ENCODE measurements at places on chromosomes 1 and 21.

- DNase-seq: no peak
These were observed 390.7 kb upstream of the ZP4 start for GRCh38 chr1:238281418-238281817.

GRCh38 chr1:151259351-151259750 lies 4.8 kb downstream of the PSMD4 start:
- DNase-seq: no peak

GRCh38 chr1:41243079-41243385 lies 926 bp upstream of the SCMH1 start:
- no peak for DNase-seq

- no peak for DNase-seq
These were observed 929 bp upstream of the FOXJ3 start for GRCh38 chr1:42335809-42336518.

GRCh38 chr1:169092399-169092798 lies 14.1 kb upstream of the ATP1B1 start:
- DNase-seq: no peak

- DNase-seq: no peak
These were observed 80.7 kb downstream of the SMYD2 start for GRCh38 chr1:214361636-214362035.

DNA sequence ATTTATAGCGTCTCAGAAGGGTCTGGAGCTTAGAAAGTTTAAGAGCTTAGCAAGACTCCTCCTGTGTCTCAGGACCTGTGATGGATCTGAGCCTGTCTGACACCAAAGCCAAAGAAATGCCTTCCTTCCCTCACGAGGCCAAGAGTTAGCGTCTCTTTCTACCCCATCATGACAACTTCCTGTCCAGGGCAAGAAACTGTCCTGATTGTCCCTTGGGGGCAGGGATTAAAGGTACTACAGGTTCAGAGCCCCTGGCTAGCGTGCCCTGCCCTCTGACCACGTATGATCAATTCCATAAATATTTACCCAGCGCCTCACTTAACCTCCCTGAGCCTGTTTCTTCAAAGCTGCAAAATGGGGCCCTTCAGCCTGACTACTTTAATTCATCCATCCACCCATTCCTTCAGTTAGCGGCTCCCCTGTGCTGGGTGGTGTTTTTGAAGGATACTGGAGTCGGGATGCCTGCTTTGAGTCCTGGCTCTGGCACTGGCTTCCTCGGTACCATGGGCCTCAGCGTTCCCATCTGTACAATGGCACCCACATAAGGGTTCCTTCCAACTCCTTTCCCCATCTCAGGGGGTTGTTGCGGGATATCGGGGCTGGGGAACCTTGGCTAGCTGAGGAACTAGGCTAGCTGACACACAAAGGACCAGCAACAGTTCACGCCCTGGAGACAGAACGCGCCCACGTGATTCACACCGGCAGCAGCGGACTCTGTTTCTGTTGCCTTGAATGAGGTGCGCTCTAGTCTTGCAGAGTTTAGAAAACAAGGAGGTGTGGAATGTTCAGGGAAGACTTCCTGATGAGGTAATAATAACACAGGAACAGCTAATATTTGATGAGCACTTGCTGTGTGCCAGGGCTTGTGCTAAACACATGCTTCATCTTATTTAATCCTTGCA lies 23.0 kb upstream of the EPHA2 start:
- DNase-seq: no peak

GRCh38 chr1:111965781-111966443 lies 23.6 kb downstream of the KCND3 start:
- no peak for DNase-seq

DNA sequence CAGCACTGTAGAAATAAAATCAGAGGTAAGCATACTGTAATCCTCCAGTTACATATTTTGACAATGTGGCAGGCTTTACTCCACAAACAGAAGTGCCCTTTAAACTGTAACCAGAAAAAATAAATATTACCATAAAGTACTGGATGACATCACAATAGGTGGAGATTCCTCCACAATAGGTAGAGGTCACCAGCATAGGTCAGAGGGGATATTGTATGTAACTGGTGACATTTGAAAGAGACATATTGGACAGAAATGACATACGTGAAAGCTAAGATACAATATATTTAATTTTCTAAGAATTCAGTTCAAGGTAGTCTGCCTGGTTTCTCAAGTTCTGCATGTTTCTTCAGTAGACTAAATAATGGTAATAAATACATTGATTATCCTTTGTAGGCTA lies at the start of gene ASB17:
Gene ASB17 (minus strand): TSS at position 101 of the 400 bp plus-strand sequence. CDS start 113 bp downstream, outside the sequence.
- DNase-seq: no peak

GRCh38 chr1:111980686-111981085 lies 8.8 kb downstream of the KCND3 start:
- DNase-seq: no peak

DNA sequence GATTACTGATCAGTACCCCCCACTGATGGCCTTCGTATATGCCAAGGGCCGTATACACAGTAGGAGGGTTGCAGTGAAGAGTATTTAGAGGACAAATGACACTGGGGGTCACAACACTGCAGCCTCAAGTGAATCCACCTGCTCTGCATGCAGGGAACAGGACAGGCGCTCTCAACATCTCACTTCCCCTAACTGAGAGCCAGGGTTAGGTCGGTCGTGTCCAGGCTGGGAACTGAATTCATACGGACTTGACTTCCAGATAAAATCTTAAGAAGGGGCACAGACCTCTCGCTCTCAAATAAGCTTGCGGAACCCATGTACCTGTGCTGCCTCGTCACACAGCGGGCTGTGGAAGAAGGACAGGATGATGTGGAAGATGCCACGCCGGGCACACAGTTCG lies 22.8 kb downstream of the MRAP start:
- no peak for DNase-seq

DNA sequence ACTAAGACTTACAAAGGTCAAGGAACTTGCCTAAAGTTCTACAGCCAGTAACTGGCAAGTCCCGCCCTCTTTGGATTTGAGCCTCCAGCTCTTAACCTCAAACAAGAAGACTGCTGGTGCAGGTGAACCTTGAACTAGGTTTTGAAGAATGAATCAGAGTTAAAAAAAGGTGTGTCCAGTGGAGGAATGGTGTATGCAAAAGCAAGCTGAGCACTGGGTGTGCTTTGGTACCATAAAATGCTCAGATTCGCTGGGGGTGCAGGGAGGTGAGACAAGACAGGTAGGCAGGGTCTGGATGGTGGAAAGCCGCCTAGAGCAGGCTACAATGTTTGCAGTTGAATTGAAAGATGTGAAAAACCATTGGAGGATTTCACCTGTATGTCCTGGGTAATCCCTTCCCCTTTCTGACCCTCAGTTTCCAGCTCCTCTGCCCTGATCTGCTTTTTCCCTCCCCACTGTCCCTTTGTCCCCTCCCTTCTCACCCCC lies 39.8 kb downstream of the FOXD2 start:
- no peak for DNase-seq

DNA sequence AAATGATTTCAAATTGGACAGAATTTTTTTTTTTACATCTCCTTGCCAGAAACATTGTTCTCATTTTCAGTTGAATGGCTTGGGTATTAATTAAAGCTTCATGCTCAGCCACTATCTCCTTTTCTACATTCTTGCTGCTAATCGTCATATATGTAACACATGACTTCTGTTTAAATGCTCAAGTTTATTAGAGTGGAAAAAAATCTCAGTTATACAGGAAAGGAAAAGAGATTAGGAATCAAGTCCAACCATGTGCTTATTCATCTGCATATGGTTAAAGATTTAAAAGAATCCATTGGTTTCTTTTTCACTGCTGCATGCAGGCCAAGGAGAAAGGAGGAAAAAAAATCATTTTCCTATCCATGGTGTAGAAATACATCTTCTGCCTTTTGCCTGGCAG lies 47.3 kb upstream of the CNN3 start:
- no peak for DNase-seq

DNA sequence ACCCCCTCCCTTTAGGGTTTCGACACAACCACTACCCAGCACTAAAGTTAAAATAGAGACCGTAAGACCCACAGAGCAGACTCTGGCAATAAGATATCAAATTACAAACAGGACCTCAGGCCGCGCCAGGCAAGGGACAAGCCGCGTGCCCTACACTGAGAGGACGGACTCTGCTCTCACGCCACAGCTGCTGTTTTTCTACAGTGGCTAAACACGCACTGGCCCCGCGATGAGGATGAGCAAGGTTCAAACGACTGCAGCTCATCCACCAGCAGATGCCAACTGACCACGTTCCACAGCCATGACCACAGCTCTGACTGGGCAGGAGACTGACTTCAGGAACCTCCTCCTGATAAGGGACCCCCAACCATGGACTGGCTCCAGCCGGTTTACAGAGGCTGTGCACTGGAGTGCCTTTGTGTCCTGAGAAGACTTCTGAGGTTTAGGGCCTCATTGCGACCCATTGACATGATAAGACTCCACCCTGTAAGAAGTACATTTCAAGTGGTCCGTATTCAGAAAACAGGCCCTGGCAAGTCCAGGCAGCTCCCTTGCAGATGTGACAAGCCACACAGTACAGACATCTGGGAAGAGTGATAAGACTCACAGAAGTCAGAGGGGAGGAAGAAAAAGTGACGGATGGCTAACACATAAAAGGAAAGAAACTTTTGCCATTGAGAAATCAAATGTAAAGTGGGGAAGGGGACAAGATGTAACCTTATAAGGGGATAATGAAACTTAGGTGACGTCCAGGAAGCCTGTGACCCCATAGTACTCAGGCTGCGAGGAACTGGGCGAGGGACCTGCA lies 1.5 kb upstream of the KRTAP10-6 start:
- no peak for DNase-seq

DNA sequence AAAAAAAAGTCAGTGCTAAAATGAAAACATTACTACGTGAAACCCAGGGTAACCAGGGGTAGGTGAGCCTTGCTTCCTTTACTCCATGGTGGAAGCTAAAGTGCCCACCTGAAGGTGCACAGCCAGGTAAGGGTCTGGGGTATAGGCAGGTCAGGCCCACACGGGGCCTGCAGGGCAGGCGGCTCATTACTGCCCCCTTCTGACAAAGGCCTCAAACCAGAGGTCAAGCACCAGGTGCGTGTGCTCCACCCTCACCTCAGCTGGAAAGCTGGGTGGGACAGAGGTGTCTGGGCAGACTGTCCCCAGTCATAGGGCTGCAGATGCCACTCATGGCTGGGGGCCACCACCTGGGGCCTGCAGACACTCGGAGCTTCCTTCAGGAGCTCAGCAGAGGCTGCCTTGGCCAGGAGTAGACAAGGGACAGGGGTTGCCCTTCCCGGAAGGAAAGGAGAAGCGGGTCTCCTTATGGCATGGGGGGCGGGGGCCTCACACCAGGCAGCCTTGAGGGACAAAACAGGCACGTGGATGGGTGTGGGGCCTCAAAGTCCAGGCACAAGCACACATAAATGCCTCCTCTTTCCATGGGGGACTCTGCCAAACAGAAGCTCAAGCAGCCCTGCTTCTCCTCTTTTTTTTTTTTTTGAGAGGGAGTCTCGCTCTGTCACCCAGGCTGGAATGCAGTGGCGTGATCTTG lies 36.2 kb downstream of the ACOT7 start:
- no peak for DNase-seq

- no peak for DNase-seq
These were observed 108.8 kb downstream of the SYF2 start for GRCh38 chr1:25123551-25123950.

GRCh38 chr21:34743831-34744230 lies 75.0 kb downstream of the CLIC6 start:
- DNase-seq: no peak

GRCh38 chr1:198290089-198290683 lies 133.4 kb downstream of the NEK7 start:
- no peak for DNase-seq

DNA sequence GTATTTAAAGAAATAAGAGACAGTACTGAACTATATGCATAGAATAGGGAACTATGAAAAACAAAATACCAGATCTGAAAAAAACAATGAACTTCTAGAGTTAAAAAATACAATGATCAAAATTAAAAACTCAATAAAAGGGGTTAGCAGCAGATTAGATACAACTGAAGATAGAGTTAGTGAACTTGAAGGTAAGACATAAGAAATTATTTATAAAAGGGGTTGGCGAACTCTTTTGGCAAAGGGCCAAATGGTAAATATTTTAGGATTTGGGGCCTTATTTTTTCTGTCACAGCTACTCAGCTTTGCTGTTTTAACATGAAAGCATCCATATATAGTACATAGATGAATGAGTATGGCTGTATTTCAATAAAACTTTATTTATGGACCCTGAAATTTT lies 111.4 kb downstream of the ST3GAL3 start:
- DNase-seq: no peak

- no peak for DNase-seq
These were observed 15.6 kb downstream of the PLXNA2 start for GRCh38 chr1:208228550-208228949.

DNA sequence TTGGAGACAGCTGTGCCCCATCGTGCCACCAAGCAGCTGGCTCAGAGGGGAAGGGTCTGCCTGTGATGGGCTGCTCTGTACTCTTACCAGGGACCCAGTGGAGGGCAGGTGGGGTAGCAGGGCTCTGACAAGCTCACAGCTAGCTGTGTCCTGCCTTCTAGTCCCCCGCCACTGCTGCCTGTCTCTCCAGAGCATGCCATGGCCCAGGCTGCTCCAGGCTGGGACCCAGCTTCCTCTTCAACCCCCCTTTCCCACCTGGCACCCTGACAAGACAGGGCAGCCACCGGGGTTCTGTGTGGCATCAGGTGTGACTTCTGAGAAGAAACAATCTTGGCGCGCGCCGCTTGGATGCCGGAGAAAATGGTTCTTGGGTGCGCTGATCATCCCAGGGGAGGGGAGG lies 92.3 kb upstream of the ACTL8 start:
- DNase-seq: no peak

DNA sequence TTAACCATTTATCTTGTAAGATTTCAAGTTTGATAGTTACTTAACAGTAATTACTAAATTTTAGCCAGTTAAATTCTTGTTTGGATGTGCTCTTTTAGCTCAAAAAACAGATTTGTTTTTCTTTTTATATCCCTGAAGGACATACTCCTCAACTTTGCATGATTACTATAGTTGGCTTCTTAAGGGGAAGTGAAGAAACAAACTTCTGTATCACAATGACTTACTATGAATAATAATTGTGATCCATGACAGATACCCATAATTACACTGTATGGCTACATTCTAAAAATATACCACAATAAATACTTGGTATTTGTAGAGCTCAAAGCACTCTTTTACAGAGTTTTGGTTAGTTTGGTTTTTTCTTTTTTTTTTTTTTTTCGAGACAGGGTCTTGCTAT lies 55.8 kb downstream of the IARS2 start:
- no peak for DNase-seq

GRCh38 chr1:204834336-204834735 lies 36.3 kb upstream of the NFASC start:
- no peak for DNase-seq

DNA sequence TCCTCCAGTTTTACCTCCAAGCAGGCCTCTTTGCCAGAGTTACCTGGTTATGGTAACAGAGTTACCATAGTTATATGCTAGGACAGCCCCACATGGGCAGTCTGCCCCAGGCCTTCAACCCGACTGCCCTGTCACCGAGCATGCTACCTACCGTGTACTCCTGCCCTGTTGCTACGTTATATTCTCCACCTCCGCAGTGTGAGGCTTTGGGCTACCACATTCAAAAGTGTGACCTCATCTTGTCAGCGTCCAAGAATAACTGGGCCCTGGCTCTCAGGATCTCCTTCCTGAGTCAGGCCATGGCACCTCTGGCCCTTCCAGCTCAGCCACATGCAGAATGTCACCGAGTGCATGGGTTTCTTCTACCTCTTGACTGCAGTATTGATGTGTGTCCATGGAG lies 8.9 kb downstream of the MAPKAPK2 start:
- no peak for DNase-seq

GRCh38 chr1:72885841-72886240 lies 603.5 kb upstream of the NEGR1 start:
- DNase-seq: no peak

- DNase-seq: no peak
These were observed 118.1 kb upstream of the SGIP1 start for GRCh38 chr1:66415866-66416265.

- DNase-seq: no peak
These were observed 32.5 kb upstream of the SSX2IP start for GRCh38 chr1:84722794-84723193.

All from NCI-H2107 (cell line).